ENCODE measurements at places on chromosomes 1 and 21.

GRCh38 chr1:33578557-33579448, 106.4 kb downstream of the ZSCAN20 start:
- DNase-seq, result no peak

GRCh38 chr1:14598007-14598497, 433 bp upstream of the KAZN start:
- no peak for DNase-seq

GRCh38 chr21:31185663-31186062, 147.4 kb upstream of the KRTAP19-8 start:
- DNase-seq, result no peak

GRCh38 chr1:59560807-59561450, 253.8 kb upstream of the HOOK1 start:
- DNase-seq, result no peak
